Gastrocnemius medialis (tissue), 4 donors: ENCODE measurements at places on chromosomes 12 and 14.

DNA sequence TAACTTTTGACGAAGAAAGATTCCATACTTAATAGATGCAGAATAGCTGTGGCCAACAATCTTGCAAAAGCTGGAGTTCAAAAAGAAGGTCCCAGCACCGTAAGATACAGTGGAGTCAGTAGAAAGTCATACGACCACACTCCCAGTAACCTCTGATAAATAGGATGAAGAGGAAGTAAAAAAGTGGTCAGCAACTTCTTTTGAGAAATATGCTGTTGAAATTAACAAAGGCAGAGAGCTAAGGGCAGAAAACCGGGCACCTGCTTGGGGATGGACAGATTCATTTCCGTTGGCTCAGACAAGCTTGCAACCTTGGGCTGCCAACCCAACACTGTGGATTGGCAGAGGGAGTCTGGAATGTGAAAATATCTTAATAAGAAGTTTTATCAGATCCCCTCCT lies 40.0 kb downstream of the BTG1 start:
- no peak overlapping the region for H3K4me3 ChIP-seq
- no peak for DNase-seq
- no peaks in the 10 kb centered on the region for H3K4me1 ChIP-seq
- H3K27ac ChIP-seq, result no peak overlapping the region
- no peaks in the 10 kb centered on the region for H3K27me3 ChIP-seq

- no peaks in the 10 kb centered on the region for H3K36me3 ChIP-seq
- H3K27me3 ChIP-seq, result no peaks in the 10 kb centered on the region
- no peak overlapping the region for H3K27ac ChIP-seq
- H3K4me1 ChIP-seq, result no peaks in the 10 kb centered on the region
Observed at GRCh38 chr12:23726646-23727045, 222.8 kb downstream of the SOX5 start.

DNA sequence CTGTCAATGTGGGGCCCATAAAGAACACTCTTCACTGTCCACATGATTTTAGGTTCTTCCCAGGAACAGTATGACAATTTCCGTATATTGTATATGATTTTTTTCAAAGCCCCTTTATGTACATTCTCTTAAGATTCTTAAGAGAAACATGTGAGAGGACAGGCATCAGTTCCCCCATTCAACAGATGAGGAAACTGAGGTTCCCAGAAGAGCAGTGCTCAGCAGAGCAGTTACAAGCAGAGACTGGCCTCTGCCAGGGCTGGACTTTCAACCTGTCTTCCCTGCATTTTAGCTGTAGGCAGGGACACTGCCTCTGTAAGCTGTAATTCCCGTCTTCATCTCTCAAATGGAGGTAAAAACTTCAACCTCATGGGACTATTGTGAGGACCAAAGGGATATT lies 77.7 kb downstream of the RBM19 start:
- no peaks in the 10 kb centered on the region for H3K4me1 ChIP-seq
- H3K27ac ChIP-seq, result no peak overlapping the region
- H3K4me3 ChIP-seq, result no peak overlapping the region
- no peaks in the 10 kb centered on the region for H3K27me3 ChIP-seq
- peaks cover 2% of the 10 kb centered on the region for H3K36me3 ChIP-seq
- no peak for DNase-seq

GRCh38 chr14:100042286-100042685 lies 22.9 kb upstream of the EVL start:
- no peaks in the 10 kb centered on the region for H3K36me3 ChIP-seq
- H3K4me3 ChIP-seq, result no peak overlapping the region
- DNase-seq, result no peak
- no peaks in the 10 kb centered on the region for H3K27me3 ChIP-seq

DNA sequence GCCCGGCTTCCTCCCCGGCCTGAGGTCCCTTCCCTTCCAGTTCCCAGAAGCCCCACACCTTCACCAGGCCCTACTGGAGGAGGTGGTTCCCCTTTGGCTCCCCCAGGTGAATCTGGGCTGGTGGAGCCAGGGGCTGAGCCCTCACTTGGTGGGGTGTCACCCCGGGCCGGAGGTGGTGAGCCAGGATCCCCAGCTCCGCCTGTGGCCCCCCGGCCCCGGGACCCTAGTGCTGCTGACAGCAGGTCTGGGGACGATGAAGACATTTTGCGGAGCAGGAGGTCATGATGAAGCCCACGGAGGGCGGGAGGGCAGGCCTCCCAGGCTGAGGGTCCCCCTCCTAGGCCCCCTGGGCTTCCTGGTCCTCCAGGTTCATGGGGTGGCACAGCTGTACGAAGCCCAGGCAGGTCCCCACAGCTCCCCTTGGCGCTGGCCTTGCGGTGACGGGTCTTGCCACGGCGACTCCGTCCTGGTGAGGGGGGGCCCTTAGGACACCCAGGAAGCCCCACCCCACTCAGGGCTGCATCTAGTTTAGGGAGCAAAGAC lies 16.6 kb downstream of the MAP3K12 start:
- H3K4me1 ChIP-seq, result peaks cover 19% of the 10 kb centered on the region
- peak overlapping the region; percentile 53 for H3K27ac ChIP-seq
- H3K36me3 ChIP-seq, result no peaks in the 10 kb centered on the region

GRCh38 chr12:77592836-77593235 lies 237.9 kb upstream of the NAV3 start:
- no peaks in the 10 kb centered on the region for H3K4me1 ChIP-seq
- no peaks in the 10 kb centered on the region for H3K27me3 ChIP-seq
- DNase-seq, result no peak

DNA sequence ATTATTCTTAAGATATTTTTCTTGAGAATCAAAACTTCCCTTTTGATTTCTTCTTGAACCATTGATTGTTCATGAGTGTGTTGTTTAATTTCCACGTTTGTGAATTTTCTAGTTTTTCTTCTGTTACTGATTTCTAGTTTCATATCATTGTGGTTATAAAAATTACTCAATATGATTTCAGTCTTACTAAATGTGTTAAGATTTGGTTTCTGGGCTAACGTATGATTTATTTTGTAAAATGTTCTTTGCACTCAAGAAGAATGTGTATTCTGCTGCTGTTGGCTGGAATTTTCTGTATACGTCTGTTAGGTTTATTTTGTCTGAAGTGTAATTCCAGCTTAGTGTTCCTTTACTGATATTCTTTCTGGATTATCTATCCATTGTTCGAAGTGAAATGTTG lies 24.7 kb downstream of the TRMT5 start:
- no peaks in the 10 kb centered on the region for H3K36me3 ChIP-seq
- no peak for DNase-seq
- H3K4me3 ChIP-seq, result no peak overlapping the region
- peaks cover 8% of the 10 kb centered on the region for H3K4me1 ChIP-seq
- no peak overlapping the region for H3K27ac ChIP-seq

- H3K36me3 ChIP-seq, result no peaks in the 10 kb centered on the region
- no peaks in the 10 kb centered on the region for H3K4me1 ChIP-seq
- H3K27me3 ChIP-seq, result peaks cover 3% of the 10 kb centered on the region
- no peak overlapping the region for H3K27ac ChIP-seq
Observed at GRCh38 chr12:84920331-84920730, 7.7 kb upstream of the SLC6A15 start.

DNA sequence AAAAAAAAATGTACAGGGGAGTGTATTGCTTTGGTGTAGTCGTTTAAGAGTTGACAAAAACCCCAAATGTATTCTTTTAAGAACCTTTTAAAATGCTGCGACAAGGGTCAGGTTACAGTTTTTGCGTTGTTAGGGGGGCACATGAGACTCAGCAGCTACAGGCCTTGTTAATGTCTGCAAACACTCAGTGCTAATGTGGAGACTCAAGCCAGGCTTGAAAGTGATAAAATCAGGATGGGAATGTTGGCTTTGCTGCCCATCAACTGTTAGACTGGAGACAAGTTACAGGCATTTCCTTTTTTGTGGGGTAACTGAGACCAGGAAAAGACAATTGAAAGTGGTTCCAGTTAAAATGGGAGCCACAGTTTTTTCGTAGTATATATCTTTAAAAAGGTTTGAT lies 84.8 kb downstream of the PRKCH start:
- peaks cover 13% of the 10 kb centered on the region for H3K4me1 ChIP-seq
- H3K27me3 ChIP-seq, result no peaks in the 10 kb centered on the region
- H3K4me3 ChIP-seq, result no peak overlapping the region
- H3K36me3 ChIP-seq, result no peaks in the 10 kb centered on the region

DNA sequence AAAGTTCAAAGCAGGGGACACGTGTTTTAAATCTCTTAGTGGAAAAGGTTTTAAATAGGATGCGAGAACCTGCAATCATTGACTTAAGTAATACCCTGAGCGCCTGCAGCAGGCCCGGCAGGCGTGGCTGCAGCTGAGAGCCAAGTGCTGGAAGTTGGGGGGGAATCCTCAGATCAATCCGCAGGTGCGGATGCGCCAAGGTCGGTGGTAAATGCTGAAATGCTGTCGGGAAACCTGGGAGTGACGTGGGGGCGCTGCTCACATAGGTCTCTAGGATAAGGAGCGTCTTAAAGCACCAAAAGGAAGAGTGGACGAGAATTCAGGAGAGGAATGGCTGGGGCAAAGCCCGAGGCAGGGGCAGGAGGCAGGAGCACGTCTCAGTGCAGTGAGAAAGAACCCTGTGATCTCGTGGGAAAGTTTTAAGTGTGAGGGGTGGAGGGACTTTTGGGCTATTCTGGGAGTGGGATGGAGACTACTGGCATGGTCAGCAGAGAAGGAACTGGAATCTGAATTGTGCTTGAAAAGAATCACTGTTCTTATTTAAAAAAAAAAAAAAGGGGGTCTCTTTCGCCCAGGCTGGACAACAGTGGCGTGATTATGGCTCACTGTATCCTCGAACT lies 883 bp upstream of the CDCA4 start:
- DNase-seq, result no peak
- peaks cover 23% of the 10 kb centered on the region for H3K4me1 ChIP-seq
- no peaks in the 10 kb centered on the region for H3K36me3 ChIP-seq
- H3K27me3 ChIP-seq, result no peaks in the 10 kb centered on the region
- H3K27ac ChIP-seq, result peak overlapping the region; percentile 84

GRCh38 chr12:66262737-66263136 lies 39.6 kb upstream of the HELB start:
- H3K4me3 ChIP-seq, result no peak overlapping the region
- no peaks in the 10 kb centered on the region for H3K27me3 ChIP-seq
- H3K27ac ChIP-seq, result no peak overlapping the region
- H3K36me3 ChIP-seq, result no peaks in the 10 kb centered on the region
- H3K4me1 ChIP-seq, result no peaks in the 10 kb centered on the region

- H3K36me3 ChIP-seq, result no peaks in the 10 kb centered on the region
- no peaks in the 10 kb centered on the region for H3K4me1 ChIP-seq
- no peak for DNase-seq
- no peak overlapping the region for H3K4me3 ChIP-seq
- no peaks in the 10 kb centered on the region for H3K27me3 ChIP-seq
Observed at GRCh38 chr12:120668091-120668867, 18.7 kb upstream of the MLEC start.

GRCh38 chr12:3456809-3457208 lies 34.2 kb upstream of the PRMT8 start:
- H3K4me1 ChIP-seq, result no peaks in the 10 kb centered on the region
- no peaks in the 10 kb centered on the region for H3K36me3 ChIP-seq
- H3K27me3 ChIP-seq, result peaks cover 20% of the 10 kb centered on the region
- no peak for DNase-seq
- H3K27ac ChIP-seq, result no peak overlapping the region
- no peak overlapping the region for H3K4me3 ChIP-seq

GRCh38 chr12:10042167-10042566 lies 11.7 kb downstream of the CLEC9A start:
- no peaks in the 10 kb centered on the region for H3K27me3 ChIP-seq
- no peak overlapping the region for H3K27ac ChIP-seq
- H3K36me3 ChIP-seq, result no peaks in the 10 kb centered on the region
- H3K4me3 ChIP-seq, result no peak overlapping the region
- no peaks in the 10 kb centered on the region for H3K4me1 ChIP-seq

GRCh38 chr12:52811191-52812072 lies 2.5 kb downstream of the KRT4 start:
- H3K27me3 ChIP-seq, result no peaks in the 10 kb centered on the region
- H3K27ac ChIP-seq, result no peak overlapping the region
- H3K4me3 ChIP-seq, result no peak overlapping the region
- no peaks in the 10 kb centered on the region for H3K4me1 ChIP-seq

- H3K27me3 ChIP-seq, result no peaks in the 10 kb centered on the region
- no peaks in the 10 kb centered on the region for H3K4me1 ChIP-seq
- no peak overlapping the region for H3K4me3 ChIP-seq
Observed at GRCh38 chr12:54624315-54625279, 10.1 kb downstream of the LACRT start.

GRCh38 chr14:73625706-73626105 lies 13.4 kb downstream of the ACOT6 start:
- no peaks in the 10 kb centered on the region for H3K4me1 ChIP-seq
- H3K27me3 ChIP-seq, result no peaks in the 10 kb centered on the region
- H3K27ac ChIP-seq, result no peak overlapping the region
- DNase-seq, result no peak
- no peak overlapping the region for H3K4me3 ChIP-seq

DNA sequence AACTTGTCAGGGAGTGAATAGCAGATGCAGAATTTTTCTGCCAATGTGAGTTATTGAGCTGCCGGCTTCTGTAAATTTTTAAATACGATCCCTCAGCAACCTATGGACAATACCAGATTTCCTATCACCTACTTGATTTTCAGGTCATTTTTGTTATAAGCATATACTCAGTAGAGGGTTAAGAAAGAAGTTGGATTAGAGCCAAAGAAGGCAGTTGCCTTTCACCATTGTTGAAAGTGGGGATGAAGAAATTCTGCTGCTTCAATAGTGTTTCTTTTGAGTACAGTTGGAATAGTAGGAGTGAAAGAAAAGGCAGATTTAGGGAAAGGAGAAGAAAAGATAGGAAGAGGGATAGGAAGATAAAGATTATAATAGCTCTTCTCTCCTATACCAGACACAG lies 197.1 kb downstream of the ATP23 start:
- no peaks in the 10 kb centered on the region for H3K27me3 ChIP-seq
- DNase-seq, result no peak
- H3K4me3 ChIP-seq, result no peak overlapping the region
- no peak overlapping the region for H3K27ac ChIP-seq
- H3K36me3 ChIP-seq, result no peaks in the 10 kb centered on the region

- DNase-seq, result peak; percentile 70
- no peak overlapping the region for H3K4me3 ChIP-seq
- H3K27ac ChIP-seq, result peak overlapping the region; percentile 60
- peaks cover 30% of the 10 kb centered on the region for H3K4me1 ChIP-seq
Observed at GRCh38 chr14:61525293-61526011, 169.9 kb upstream of the HIF1A start.

GRCh38 chr14:73455294-73455693 lies 3.1 kb downstream of the NUMB start:
- H3K36me3 ChIP-seq, result no peaks in the 10 kb centered on the region
- no peak overlapping the region for H3K4me3 ChIP-seq
- H3K27me3 ChIP-seq, result no peaks in the 10 kb centered on the region
- peak overlapping the region; percentile 7 for H3K27ac ChIP-seq
- H3K4me1 ChIP-seq, result peaks cover 31% of the 10 kb centered on the region

- no peak overlapping the region for H3K27ac ChIP-seq
- H3K36me3 ChIP-seq, result no peaks in the 10 kb centered on the region
- H3K4me3 ChIP-seq, result no peak overlapping the region
- H3K4me1 ChIP-seq, result peaks cover 6% of the 10 kb centered on the region
Observed at GRCh38 chr14:71475916-71476315, 456.3 kb upstream of the RGS6 start.

- H3K27me3 ChIP-seq, result no peaks in the 10 kb centered on the region
- no peak for DNase-seq
Observed at GRCh38 chr12:92593734-92594402, 108.9 kb upstream of the PLEKHG7 start.
